Thoracic aorta (tissue), 2 donors: ENCODE measurements at places on chromosomes 5 and 9.

DNA sequence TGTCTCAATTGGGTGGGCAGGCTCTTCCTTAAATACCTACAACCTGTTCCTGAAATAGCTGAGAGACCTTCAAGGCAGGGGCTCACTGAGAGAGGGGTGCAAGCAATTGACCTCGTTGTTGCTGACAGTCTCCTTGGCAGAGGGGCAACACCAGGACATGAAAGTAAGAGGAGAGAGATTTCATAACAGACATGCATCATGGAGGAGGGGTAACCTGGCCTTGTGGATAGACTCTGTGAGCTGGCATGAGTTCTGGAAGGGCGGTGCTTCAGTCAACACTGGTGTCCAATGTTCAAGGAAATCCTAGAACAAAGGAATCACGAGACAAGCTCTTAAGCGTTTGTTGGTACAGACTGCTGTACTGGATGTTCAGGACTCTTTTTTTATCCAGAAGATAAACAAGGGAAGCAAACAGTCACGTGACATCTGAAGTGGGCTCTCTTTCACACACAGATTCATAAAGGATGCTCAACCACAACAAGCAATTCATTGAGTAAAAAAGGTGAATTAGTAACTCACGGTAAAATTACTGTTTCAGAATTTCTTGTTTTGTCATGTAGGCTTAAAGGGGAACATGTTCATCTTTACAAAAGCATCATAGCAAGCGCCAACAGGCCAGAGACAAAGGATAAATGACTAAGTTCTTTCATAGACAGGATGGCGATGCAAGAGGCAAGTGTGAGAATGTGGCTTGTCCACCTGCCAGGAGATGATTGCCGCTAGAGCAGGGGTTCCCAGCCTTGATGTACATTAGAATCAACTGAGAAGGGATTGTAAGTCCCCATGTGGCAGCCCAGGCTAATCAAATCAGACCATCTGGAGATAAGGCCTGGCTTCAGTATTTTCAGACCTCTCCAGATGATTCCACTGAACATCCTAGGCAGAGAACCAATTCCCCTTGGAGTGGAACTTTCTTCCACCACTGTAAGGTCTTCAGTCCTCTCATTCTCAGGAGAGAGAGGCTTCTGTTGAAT is 20.7 kb downstream of the ANKRA2 start:
- DNase-seq: no peak

DNA sequence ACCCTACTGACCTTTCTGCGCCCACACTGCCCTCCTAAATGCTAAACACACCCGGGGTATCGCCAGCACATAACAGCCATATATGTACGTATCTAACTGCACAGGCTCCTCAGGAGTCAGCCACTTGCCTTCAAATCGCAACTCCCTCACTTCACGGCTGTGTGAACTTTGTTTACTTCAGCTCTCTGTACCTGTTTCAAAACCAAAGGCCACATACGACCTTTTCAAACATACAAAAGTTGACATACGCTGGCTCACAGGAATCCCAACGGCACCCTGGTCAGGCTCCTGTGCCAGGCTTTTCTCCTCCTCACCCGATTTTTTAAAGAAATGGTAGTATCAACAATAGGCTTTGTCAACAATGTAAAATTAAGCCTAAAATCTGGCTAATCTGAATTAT is 39.0 kb upstream of the ZNF622 start:
- no peak for DNase-seq

GRCh38 chr5:116013207-116013785 is 19.0 kb upstream of the ARL14EPL start:
- no peak for DNase-seq

- DNase-seq: no peak
Measured at GRCh38 chr9:113957351-113957750, 81.2 kb downstream of the ZNF618 start.

DNA sequence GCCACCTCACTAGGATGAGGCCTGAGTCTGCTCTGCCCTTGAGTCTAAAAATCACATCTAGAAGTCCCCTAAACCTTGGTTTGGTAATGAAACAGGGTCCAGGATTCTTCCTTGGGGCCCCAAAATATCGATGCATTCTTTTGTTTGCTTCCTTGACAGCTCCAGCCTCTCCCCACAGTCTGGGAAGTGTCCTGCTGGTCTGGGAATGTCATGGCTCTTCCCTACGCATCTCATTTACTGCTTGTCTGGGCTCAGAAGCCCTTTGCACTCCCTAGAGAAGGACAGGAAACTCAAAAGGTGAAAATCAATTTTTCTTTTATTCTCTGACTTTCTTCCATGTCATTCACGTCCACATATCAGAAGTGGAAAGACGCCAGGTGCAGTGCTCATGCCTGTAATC is 115.8 kb downstream of the DRD1 start:
- no peak for DNase-seq

DNA sequence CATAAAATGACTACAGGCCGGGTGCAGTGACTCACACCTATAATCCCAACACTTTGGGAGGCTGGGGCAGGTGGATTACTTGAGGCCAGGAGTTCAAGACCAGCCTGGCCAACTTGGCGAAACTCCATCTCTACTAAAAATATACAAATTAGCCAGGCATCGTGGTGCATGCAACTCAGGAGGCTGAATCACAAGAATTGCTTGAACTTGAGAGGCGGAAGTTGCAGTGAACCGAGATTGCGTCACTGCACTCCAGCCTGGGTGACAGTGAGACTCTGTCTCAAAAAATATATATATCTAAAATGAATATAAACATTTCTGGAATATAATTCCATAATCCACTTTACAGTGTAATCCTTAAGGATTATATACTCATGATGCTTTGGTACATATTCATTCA is 66.5 kb downstream of the TEX10 start:
- DNase-seq: no peak

GRCh38 chr5:92163906-92164305 is 780.8 kb upstream of the ARRDC3 start:
- no peak for DNase-seq

- no peak for DNase-seq
Measured at GRCh38 chr9:14749741-14750211, 27.2 kb upstream of the CER1 start.

- DNase-seq: no peak
Measured at GRCh38 chr5:141269195-141269594, 24.0 kb downstream of the PCDHB15 start.

GRCh38 chr9:84139296-84140070 is 158.9 kb downstream of the RMI1 start:
- DNase-seq: no peak
